ENCODE measurements at places on chromosomes 16 and 17.

DNA sequence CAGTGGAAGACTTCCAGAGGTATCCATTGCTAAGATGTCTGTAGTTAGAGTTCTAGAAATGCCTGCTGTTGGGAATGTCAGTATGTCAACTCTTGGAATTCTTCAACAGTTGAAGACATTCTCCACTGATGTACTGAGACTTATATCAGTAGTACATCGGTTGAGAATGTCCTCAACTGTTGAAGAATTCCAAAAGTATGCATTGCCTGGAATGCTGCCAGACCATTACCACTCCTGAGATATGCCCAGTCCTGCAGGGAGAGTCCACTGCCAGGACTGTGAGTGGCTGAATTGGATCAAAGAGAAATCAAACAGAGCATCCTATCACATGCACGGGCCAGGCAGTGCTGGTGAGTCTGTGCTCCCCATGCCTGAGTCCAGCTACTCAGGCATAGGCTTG lies 42.0 kb downstream of the IL21R start:
- no peaks in the 10 kb centered on the region for H3K27me3 ChIP-seq
- H3K4me3 ChIP-seq, result no peak overlapping the region
- peak overlapping the region; percentile 51 for H3K27ac ChIP-seq
- H3K4me1 ChIP-seq, result peaks cover 28% of the 10 kb centered on the region

- no peak overlapping the region for H3K27ac ChIP-seq
- H3K4me3 ChIP-seq, result no peak overlapping the region
- H3K4me1 ChIP-seq, result no peaks in the 10 kb centered on the region
- no peaks in the 10 kb centered on the region for H3K36me3 ChIP-seq
These were observed 183.5 kb upstream of the ANKFN1 start for GRCh38 chr17:55969562-55970324.

- H3K27ac ChIP-seq, result peak overlapping the region; percentile 97
- peak; percentile 59 for DNase-seq
- H3K27me3 ChIP-seq, result no peaks in the 10 kb centered on the region
- no peak overlapping the region for H3K4me3 ChIP-seq
- peaks cover 9% of the 10 kb centered on the region for H3K36me3 ChIP-seq
These were observed 1.3 kb upstream of the PER1 start for GRCh38 chr17:8153525-8153956.

DNA sequence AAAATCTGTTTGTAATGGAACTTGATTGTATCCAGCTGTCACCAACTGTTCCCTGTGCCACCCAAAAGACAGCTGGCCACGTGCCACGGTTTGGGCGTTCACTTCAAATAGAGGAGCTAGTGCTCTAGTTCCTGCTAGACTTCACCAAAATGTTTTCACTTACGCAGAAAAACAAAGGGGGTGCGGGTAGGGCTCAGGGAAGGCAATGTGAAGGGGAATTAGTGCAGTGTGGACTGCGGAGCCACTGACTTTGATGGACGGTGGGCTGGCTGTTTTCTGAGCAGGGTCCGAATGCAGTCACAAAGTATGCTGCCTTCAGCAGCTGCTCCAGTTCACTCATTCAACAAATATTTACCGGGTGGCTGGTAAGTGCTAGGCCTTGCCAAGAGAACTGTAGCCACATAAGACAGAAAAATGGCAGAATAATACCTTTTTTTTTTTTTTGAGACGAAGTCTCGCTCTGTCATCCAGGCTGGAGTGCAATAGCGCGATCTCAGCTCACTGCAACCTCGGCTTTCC lies 7.6 kb upstream of the CYTH1 start:
- H3K4me3 ChIP-seq, result peak overlapping the region; percentile 42
- peak overlapping the region; percentile 98 for H3K27ac ChIP-seq
- H3K27me3 ChIP-seq, result no peaks in the 10 kb centered on the region
- peak; percentile 71 for DNase-seq
- H3K4me1 ChIP-seq, result peaks cover 83% of the 10 kb centered on the region

- no peak for DNase-seq
- H3K27me3 ChIP-seq, result no peaks in the 10 kb centered on the region
- peak overlapping the region; percentile 78 for H3K27ac ChIP-seq
These were observed 53.4 kb downstream of the GRB2 start for GRCh38 chr17:75352079-75352569.

- H3K4me1 ChIP-seq, result no peaks in the 10 kb centered on the region
- H3K4me3 ChIP-seq, result no peak overlapping the region
- H3K36me3 ChIP-seq, result no peaks in the 10 kb centered on the region
- DNase-seq, result no peak
- no peak overlapping the region for H3K27ac ChIP-seq
- H3K27me3 ChIP-seq, result no peaks in the 10 kb centered on the region
These were observed 316.4 kb upstream of the MYOCD start for GRCh38 chr17:12349297-12349696.

DNA sequence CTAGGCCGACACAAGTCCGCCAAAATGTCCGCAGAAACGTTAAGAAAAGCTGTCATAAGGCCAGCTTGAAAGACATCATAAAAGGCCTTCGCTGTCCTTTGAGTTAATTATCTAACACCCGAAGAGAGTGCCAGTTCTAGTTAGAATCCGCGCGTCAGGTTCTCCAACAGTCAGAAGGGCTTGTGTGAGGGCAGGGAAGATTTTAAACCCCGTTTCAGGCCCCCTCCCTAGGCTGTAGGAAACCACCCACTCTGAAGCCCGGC lies 729 bp upstream of the CLTC start:
- peak overlapping the region; percentile 92 for H3K4me3 ChIP-seq
- peaks cover 54% of the 10 kb centered on the region for H3K4me1 ChIP-seq
- no peak for DNase-seq
- H3K27ac ChIP-seq, result peak overlapping the region; percentile 99
